ENCODE measurements at places on chromosomes 6 and 20. TPM values are rescaled to one million over a fixed set of nuclear protein-coding genes. Genes with fewer than 3 reads are reported as not detected.

HSPA12B gene
- total RNA-seq, result 0.46 TPM

KIAA0408 gene
- total RNA-seq, result 0.37 TPM

TP53TG5 gene
- total RNA-seq, result under 0.01 TPM

CD93 gene
- total RNA-seq, result 0.14 TPM

FNDC1 gene
- 0.14 TPM for total RNA-seq

POLR1H gene
- total RNA-seq, result 34.9 TPM

MAS1 gene
- 0.09 TPM for total RNA-seq

C6orf163 gene
- total RNA-seq, result 1.1 TPM

PREP gene
- 13.4 TPM for total RNA-seq

HAO1 gene
- total RNA-seq, result not detected

All from smooth muscle cell of bladder (primary cell).